ENCODE measurements at places on chromosomes 3 and 15.
A peak's percentile ranks its signal among the peaks of the same experiment; 100 is the strongest.

GRCh38 chr3:119632216-119632615 lies 28.2 kb downstream of the POPDC2 start:
- no peak for DNase-seq

DNA sequence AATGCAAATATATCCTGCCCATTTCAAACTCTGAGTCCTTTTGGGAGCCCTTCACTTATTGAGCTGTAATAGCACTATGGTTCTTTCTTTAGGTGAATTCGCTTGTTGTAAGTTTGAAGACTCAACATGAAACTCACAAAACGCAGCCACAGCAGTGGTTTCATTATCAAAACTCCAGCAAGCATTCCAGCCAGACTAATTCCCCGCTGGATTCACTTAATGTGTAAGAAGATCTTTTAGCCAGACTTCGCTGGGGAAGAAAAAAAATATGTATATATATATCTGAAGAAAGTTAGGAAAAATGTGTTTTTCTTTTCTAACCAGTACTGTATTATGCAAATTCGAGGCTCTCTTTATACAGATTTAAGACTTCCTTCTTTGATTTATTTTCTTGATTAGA lies 241.1 kb downstream of the WNT5A start:
- DNase-seq = no peak

- DNase-seq = peak; percentile 75
These were observed 42.5 kb downstream of the TPRA1 start for GRCh38 chr3:127547761-127548605.

GRCh38 chr15:42045211-42045615 lies 24.4 kb upstream of the PLA2G4E start:
- DNase-seq = no peak

DNA sequence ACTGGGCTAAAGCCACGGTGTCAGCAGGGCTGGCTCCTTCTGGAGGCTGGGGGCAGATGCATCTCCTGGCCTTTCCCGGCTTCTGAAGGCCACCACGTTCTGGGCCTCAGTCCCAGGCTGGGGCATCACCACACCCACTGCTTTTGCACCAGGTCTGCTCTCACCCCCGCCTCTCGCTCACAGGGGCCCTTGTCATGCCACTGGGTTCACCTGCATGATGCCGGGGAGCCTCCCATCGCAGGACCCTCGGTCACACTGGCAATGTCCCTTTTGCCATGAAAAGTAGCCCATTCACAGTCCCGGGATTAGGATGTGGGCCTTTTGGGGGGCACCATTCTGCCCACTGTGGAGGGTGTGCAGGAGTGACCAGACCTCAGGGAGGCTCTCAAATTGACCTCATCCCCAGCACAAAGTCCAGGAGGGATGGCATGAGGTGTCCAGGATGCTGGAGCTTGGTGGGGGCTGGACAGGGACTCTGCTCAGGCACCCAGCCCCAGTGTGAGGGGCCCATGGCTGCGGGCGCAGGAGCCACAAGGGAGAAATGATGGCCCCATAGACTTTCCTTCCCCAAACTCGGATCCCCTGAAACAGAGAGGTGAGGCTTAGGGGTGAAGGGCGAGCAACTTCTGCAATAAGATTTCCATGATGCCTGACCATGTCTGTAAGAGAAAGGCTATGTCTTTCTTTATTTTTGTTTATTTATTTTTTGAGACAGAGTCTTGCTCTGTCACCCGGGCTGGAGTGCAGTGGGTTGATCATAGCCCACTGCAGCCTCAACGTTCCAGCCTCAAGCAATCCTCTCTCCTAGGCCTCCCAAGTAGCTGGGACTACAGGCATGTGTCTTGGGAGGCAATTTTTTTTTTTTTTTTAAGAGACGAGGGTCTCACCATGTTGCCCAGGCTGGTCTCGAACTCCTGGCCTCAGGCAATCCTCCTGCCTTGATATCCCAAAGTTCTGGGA lies 189.1 kb downstream of the GOLGA6L6 start:
- no peak for DNase-seq

DNA sequence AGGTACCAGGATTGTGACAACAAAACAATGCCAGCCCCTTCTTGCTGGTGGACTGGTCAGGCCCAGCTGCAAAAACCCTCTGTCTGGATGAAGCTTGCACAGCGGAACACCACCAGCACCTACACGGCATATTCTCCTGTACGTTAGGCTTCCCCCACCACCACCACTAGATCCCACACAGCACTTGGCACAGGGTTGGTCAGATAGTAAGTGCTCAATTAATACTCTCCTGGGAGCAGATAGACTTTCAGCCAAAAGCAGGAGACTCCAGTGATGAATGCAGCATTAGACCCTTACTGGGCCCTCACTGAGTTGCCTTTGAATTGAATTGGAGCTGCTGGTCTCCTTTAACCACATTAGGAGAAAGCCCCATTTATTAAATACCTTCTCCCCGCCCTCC lies 97.9 kb downstream of the CPN2 start:
- no peak for DNase-seq

GRCh38 chr15:68791431-68792283 lies 29.0 kb downstream of the ANP32A start:
- DNase-seq = peak; percentile 18

DNA sequence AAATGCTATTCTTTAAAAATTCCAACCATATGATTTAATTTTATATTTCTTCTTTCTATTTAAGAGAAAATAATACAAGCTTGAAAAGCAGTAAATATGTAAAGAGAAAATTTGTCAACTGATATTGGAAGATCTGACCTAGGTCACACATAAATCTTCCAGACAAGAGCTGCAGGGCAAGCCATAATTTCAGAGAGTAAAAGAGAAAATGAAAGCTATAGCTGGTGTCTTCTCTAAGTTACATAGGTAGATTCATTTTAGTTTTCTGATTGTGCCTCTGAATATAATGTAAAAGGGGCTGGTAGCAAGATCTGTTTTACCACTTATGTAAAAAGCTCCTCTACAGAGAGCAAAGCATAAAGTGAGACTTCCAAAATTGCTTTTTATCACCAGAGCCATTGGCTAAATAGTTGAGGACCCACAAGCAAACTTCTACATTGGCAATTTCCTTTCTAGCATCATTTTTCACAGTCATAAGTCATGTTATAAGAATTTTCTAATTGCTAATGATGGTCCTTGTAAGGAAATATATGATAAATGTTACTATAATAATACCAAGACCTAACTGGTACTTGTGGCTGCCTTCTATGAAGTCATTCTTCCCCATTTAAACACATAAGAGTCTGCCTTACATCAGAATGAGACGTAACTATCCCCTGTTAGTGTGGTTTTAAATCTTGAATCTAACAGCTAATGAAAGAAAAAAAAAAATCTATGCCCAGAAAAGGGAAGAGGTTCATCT lies 80.8 kb upstream of the SKOR1 start:
- DNase-seq = no peak

- DNase-seq = no peak
These were observed 69.6 kb upstream of the MYZAP start for GRCh38 chr15:57522148-57522547.

DNA sequence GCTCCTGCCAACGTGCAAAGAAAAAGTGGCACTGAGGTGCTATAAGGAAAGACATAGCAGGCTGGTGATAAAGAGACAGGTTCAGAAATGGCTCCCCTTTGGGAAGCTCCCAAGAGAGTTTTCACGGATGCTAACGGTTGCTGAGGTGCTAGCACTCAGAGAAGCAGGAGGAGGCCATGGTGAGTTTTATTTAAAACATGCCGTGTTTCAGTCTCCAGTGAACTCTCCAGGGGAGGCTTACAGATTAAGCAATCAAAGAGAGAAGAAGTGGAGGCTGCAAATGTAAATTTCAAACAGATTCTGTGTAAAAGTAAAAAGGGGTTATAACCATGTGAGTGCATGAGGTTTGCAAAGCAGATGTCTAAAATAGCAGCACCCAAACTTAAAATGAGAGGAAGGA lies 346.2 kb downstream of the NTRK3 start:
- no peak for DNase-seq

DNA sequence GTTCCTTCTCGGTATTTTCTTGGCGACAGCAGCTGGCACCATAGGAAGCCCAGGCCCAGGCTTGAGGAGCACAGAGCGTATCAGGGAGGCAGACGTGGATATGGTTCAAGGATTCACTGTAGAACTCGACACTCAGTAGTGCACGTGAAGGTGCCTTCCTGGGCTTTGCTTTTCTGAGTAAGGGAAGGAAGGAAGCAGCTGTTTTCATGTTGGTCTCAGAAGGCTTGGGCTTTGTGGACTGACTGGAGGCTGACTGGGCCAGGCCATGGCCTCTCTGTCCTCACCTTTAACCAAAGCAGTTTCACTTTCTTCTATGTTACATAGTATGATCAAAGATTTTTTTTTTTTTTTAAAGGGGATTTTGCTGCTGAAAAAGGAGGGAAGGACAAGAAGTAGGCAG lies 6.9 kb upstream of the GHRL start:
- no peak for DNase-seq

DNA sequence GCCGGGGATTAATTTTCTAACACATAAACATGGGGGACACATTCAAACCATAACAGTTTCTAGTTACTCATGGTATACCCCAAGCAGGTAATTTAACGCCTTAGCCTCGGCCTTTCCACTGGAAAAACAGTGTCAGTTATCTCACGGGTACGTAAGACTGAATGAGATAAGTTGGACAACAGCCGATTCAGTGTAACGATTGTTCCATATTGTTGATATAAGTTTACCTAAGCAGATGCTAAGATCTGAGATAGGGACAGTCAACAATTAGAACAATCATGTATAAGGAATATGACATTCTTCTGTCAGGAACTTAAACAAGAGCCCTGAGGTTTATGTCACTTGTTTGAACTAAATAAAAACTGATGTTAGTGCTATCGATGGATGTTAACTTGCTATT lies 130.8 kb downstream of the GHSR start:
- no peak for DNase-seq

- no peak for DNase-seq
These were observed 80.3 kb upstream of the KCNAB1 start for GRCh38 chr3:156040041-156040440.

- DNase-seq = no peak
These were observed 88.2 kb downstream of the GPR156 start for GRCh38 chr3:120196812-120197211.

DNA sequence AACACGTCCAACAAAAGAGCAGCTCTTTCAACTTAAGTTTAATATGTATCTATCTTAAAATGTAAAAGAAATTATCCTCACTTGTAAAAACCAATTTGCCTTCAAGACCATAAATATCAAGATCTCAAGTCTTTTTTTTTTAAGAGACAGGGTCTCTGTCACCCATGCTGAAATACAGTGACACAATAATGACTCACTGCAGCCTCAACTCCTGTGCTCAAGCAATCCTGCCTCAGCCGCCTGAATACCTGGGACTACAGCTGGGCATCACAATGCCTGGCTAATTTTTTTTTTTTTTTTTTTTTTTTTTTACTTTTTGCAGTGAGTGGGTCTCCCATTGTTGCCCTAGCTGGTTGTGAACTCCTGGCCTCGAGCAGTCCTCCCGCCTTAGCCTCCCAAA lies 26.0 kb downstream of the ACAP2 start:
- no peak for DNase-seq

- no peak for DNase-seq
These were observed 47.1 kb upstream of the CTDSPL start for GRCh38 chr3:37814547-37814946.

DNA sequence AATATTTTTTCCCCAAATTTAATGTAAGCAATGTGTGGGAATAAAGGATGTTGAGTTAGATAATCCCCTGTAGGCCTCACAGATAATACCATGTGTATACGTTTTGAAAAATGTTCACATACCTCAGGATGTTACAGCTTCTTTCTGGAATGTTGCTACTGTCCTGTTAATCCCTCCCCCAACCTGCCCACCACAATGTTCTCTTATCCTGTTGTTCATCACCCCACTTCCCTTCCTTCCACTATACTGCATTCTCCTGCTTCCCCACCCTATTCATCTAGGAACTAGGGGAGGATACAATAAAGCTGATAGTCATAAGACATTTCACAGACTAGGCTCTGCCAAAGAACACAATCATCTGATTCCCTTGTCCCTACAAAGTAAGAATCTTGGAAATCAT lies 92.1 kb downstream of the IGF2BP2 start:
- no peak for DNase-seq

DNA sequence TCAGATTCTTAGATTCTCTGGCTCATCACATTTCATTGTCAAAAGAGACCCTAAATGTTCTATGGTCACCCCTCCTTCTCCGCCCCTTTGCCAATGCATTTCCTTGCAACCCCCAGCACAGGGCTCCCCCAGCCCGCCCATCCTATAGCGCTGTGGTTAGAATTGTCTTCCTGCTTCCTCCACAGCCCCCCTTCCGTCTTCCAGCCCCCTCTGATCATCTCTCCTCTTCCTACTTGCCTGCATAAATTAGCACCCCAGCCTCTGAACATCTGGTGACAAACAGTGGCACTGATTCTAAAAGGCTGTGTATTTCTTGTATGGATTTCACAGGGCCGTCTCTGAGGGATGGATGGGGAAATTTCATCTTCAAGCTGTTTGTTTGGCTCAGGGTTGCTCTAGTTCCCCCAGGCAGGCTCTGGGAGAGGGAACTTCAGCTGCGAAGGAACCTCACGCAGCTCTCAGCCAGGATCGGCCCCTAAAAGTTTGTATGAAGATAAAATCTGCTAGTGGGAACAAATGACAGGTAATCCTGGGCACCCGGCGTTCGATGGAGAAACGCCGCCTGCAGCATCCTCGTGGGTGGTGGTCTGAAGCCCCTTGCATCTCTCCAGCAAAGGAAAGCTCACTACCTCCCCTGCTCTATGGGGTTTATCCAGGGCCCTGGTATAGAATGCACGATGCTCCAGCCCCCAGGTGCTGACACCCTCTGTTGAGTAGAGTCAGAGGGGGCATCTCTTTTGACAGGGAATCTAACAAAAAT lies 83.0 kb downstream of the WNT7A start:
- DNase-seq = no peak

GRCh38 chr15:67587331-67587730 lies 44.8 kb downstream of the MAP2K5 start:
- no peak for DNase-seq

DNA sequence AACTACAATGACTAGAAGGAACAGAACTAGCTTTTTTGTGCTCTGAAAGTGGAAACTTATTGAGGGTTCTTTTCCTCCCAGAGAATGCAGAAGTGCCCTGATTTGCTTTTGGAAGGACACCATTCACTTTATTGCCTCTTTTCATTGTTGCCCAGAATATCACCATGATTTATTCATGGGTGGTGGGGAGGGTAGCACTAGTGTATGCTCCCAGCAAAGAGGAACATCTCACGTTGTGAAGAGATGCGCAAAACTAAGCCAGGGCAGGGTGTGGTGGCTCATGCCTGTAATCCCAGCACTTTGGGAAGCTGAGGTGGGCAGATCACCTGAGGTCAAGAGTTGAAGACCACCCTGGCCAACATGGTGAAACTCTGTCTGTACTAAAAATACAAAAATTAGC lies 31.4 kb downstream of the FLNB start:
- DNase-seq = no peak

GRCh38 chr3:189534531-189534930 lies 96.7 kb upstream of the TP63 start:
- DNase-seq = no peak

- DNase-seq = no peak
These were observed 589.3 kb upstream of the KCNMB2 start for GRCh38 chr3:177946936-177947335.

DNA sequence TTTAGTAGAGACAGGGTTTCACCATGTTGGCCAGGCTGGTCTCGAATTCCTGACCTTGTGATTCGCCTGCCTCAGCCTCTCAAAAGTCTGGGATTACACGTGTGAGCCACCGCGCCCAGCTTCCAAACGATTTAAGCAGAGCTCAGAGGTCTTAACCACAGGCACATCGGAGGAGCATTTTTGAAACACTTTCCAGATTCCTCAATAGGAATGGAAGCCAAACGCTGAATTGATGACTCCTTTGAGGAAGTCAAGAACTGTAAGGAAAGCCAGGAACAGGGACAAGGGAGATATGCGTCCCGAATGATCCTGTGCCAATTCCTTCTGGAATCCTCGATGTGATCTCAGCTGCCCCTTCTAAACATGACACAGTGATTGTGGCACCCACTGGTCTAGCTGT lies 40.0 kb downstream of the TRH start:
- DNase-seq = no peak

Data from activated T-cell treated with anti-CD3 and anti-CD28 coated beads for 1 hour (primary cell).